Large intestine (tissue), 12 donors: ENCODE measurements at places on chromosomes 2 and 18. TPM values are rescaled to one million over a fixed set of nuclear protein-coding genes. Genes with fewer than 3 reads are reported as not detected.

DNA sequence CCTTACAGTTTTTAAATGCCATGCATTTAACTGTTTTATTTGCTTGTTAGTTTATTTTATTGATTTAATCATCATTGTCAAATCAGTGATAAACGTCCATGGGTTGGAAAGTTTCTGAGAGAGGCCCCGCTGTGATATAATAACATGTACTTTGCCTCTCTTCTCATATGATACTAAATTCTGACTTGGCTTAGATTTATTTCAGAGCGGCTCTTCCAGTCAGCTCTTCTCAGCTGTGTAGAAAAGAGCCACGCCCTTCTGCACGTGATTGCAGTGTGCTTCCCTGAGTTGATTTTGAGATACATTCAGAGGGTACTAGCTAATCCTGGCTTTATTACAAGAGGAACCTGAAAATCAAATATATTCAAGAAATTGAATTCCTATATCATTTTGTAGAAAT lies 218.6 kb downstream of the KCNE4 start:
- no peak for DNase-seq

DNA sequence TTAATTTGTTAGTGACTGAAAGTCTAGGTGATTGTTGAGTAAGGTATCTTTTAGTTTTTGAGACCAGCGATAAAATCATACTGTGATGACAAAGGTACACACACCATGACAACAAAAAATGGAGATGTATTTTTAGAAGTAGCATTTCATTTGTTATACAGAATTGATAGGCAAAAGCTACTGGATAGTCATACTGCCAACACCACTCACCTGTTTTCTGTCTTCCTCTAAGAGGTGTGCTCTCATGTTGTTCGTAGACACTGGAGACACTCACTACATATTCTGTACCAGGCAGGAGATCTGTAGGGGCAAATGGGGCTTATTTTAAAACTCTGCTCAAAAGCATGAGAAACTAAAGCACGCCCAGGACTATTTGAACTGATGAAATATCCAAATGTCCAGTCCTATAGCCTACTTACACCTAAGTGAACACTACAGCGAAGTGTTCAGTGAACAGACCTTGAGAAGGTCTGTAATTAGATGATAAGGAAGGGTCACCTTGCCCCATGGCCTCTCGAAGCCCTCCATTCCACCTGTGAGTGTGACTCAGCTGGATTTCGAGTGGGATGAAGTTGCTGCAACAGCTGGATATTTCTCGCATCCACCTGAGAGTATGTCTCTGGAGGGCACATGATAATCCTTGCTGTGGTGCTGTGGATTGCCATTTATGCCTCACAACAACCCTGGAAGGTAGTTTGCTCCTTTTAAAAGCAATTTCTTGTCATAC lies 47.7 kb downstream of the FN1 start:
- DNase-seq, result no peak

DNA sequence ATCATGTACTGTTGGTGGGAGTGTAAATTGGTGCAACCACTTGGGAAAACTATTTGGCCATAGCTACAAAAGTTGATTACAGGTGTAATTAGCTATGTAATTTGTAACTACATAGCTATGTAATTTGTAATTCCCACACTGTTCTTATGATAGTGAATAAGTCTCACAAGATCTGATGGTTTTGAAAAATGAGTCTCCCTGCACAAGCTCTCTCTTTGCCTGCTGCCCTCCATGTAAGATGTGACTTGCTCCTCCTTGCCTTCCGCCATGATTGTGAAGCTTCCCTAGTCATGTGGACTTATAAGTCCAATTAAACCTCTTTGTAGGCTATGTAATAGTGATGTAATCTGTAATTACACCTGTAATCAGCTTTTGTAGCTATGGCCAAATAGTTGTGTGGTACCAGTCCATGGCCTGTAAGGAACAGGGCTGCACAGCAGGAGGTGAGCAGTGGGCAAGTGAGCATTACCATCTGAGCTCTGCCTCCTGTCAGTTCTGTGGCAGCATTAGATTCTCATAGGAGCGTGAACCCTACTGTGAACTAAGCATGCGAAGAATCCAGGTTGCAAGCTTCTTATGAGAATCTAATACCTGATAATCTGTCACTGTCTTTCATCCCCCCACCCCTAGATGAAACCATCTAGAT lies 133.7 kb upstream of the COPS8 start:
- DNase-seq, result no peak

DNA sequence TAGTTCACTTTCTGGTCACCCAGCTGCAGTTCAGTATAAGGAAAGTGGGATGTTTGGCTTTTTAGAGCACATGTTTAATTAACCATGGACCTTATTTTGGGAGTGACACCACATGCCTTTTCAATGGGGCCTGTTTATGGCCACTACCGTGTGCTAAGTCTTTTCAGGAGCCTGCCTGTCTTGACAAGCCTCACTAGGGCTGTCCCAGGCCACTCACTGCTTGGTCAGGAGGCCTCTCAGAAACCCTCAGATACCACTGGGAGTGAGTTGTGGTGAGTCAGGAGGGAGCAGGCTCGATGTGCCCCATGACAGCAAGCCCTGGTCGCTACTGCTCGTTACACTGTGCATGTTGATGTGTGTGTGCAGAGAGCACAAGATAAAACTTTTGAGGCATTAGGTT lies 123.0 kb downstream of the MAP4K4 start:
- DNase-seq, result peak; percentile 40

Gene SERPINB5
- polyA plus RNA-seq, result 0.16 TPM

Gene REG3A
- polyA plus RNA-seq, result 1.4 TPM
